Heart left ventricle (tissue), 16 donors: ENCODE measurements at places on chromosomes 6 and 20. TPM values are rescaled to one million over a fixed set of nuclear protein-coding genes. Genes with fewer than 3 reads are reported as not detected.

C6orf15 gene
- not detected for polyA plus RNA-seq

- no peaks in the 10 kb centered on the region for H3K36me3 ChIP-seq
- H3K4me1 ChIP-seq: peaks cover 44% of the 10 kb centered on the region
- no peaks in the 10 kb centered on the region for H3K27me3 ChIP-seq
- no peak overlapping the region for H3K27ac ChIP-seq
Measured at GRCh38 chr20:63843778-63844177, 12.7 kb upstream of the ZBTB46 start.

KCNG1 gene
- polyA plus RNA-seq: 0.11 TPM

DNA sequence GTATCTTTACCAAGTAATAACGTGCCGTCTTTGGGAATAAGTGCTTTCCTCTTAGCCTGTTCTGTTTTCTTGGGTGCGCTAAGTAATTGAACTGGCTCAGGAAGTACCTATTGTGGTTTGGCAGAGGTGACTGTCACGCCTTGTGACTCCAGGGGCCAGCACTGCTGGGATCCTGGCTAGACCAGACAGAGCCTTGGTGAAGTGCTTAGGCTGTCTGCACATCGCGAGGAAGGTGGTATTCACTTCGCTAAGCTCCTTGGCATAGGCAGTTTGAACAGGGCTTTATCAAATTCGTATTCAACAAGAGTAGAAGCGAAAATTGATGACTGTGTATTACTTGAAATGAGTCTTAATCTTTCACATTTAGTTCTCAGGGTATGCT is 17.6 kb downstream of the PRDM1 start:
- DNase-seq: no peak
- peaks cover 69% of the 10 kb centered on the region for H3K36me3 ChIP-seq
- H3K4me3 ChIP-seq: peak overlapping the region; percentile 35
- H3K27ac ChIP-seq: no peak overlapping the region

DNA sequence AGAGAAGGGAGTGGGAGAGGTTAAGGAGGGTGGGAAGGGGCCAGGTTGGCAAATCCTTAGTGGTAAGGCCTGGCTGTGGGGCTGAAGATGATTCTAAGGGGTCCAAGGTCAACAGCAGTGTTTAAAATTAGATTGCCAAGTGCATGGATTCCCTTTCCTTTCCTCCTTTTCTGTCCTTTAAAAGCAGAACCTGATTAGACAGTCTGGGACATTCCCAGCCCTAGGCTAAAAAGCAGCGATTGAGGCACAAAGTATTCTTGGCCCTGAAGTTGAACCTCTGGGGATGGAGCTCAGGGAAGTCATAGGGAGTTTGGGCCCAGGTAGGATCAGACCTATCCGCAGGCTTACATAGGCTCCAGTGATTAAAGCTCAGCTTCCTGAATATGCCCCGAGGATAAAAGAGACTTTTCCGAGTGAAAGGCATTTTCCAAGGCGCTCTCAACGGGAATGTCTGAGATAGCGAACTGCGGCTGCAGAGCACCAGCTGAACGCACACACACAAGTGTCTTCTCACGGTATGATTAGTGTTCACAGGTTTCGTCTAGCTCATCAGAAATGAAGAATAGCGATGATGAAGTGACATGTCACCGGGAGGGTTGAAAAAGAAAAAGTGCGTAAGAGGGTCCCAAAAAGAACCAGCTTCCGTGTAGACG is 787 bp upstream of the CARMIL1 start:
- H3K36me3 ChIP-seq: no peaks in the 10 kb centered on the region
- no peaks in the 10 kb centered on the region for H3K27me3 ChIP-seq
- peak overlapping the region; percentile 62 for H3K27ac ChIP-seq
- peaks cover 25% of the 10 kb centered on the region for H3K4me1 ChIP-seq
- no peak for DNase-seq

- DNase-seq: no peak
- no peaks in the 10 kb centered on the region for H3K36me3 ChIP-seq
- H3K4me3 ChIP-seq: no peak overlapping the region
- peak overlapping the region; percentile 14 for H3K27ac ChIP-seq
- no peaks in the 10 kb centered on the region for H3K4me1 ChIP-seq
Measured at GRCh38 chr20:31747640-31748039, 8.6 kb downstream of the TPX2 start.

DNA sequence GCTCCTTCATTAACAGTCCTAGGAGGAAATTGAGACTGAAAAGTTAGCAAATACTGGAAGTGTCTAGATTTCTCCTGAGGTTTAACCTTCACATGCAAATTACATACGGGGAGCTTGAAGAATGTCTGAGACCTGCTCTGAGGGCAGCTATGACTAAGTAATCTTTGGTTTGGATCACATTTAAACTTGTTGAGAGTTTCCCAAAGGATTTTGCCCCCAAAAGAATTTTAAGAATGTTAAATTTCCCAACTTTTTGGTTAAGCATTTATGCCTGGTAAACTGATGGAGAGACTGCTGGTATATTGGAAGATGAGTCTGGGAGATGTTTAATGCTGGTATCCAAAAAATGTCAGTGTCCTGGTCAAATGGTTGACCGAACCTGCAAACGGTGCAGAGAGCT is 97.0 kb downstream of the RREB1 start:
- H3K36me3 ChIP-seq: no peaks in the 10 kb centered on the region
- H3K27me3 ChIP-seq: no peaks in the 10 kb centered on the region
- H3K4me3 ChIP-seq: no peak overlapping the region
- no peaks in the 10 kb centered on the region for H3K4me1 ChIP-seq
- no peak overlapping the region for H3K27ac ChIP-seq

GRCh38 chr6:117624869-117625481 is 22.7 kb upstream of the GOPC start:
- no peak for DNase-seq
- H3K27me3 ChIP-seq: no peaks in the 10 kb centered on the region
- no peak overlapping the region for H3K27ac ChIP-seq
- H3K4me3 ChIP-seq: no peak overlapping the region
- H3K4me1 ChIP-seq: no peaks in the 10 kb centered on the region

- peak overlapping the region; percentile 16 for H3K4me3 ChIP-seq
- H3K4me1 ChIP-seq: peaks cover 6% of the 10 kb centered on the region
- peak; percentile 46 for DNase-seq
- H3K27ac ChIP-seq: no peak overlapping the region
- peaks cover 21% of the 10 kb centered on the region for H3K36me3 ChIP-seq
Measured at GRCh38 chr6:157650261-157650640, 172.8 kb upstream of the SNX9 start.

DNA sequence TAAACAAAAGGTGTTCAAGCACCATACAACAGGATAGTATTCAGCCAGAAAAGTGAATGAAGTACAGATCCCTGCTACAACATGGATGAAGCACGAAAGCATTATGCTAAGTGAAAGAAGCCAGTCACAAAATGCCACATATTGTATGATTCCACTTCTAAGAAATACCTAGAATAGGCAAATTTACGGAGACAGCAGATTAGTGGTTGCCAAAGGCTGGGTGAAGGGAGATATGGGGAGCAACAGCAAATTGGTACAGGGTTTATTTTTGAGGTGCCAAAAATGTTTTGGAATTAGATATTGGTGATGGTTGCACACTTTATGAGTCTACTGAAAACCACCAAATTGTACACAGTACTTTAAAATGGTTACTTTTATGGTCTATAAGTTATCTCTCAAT is 23.2 kb downstream of the MAP3K5 start:
- DNase-seq: no peak
- no peak overlapping the region for H3K27ac ChIP-seq
- no peaks in the 10 kb centered on the region for H3K36me3 ChIP-seq
- H3K27me3 ChIP-seq: no peaks in the 10 kb centered on the region

GRCh38 chr6:28907394-28907793 is 16.4 kb downstream of the TRIM27 start:
- no peak overlapping the region for H3K27ac ChIP-seq
- H3K36me3 ChIP-seq: peaks cover 100% of the 10 kb centered on the region
- DNase-seq: no peak
- no peaks in the 10 kb centered on the region for H3K4me1 ChIP-seq
- H3K4me3 ChIP-seq: no peak overlapping the region

ZNF341 gene
- polyA plus RNA-seq: 1.9 TPM

- no peak overlapping the region for H3K4me3 ChIP-seq
- no peaks in the 10 kb centered on the region for H3K27me3 ChIP-seq
- H3K36me3 ChIP-seq: no peaks in the 10 kb centered on the region
- peaks cover 1% of the 10 kb centered on the region for H3K4me1 ChIP-seq
- no peak for DNase-seq
- H3K27ac ChIP-seq: no peak overlapping the region
Measured at GRCh38 chr20:17687800-17688199, 5.8 kb upstream of the RRBP1 start.

- H3K4me1 ChIP-seq: no peaks in the 10 kb centered on the region
- H3K36me3 ChIP-seq: no peaks in the 10 kb centered on the region
- no peak for DNase-seq
- no peaks in the 10 kb centered on the region for H3K27me3 ChIP-seq
Measured at GRCh38 chr6:20790032-20790791, 256.0 kb downstream of the CDKAL1 start.

GRCh38 chr20:39155971-39156370 is 193.8 kb downstream of the DHX35 start:
- no peak overlapping the region for H3K4me3 ChIP-seq
- H3K4me1 ChIP-seq: no peaks in the 10 kb centered on the region
- H3K36me3 ChIP-seq: no peaks in the 10 kb centered on the region
- DNase-seq: no peak
- H3K27me3 ChIP-seq: no peaks in the 10 kb centered on the region

GRCh38 chr6:102907181-102907580 is 1513.7 kb downstream of the GRIK2 start:
- no peak overlapping the region for H3K27ac ChIP-seq
- H3K4me3 ChIP-seq: no peak overlapping the region
- DNase-seq: no peak
- no peaks in the 10 kb centered on the region for H3K36me3 ChIP-seq

LRFN2 gene
- polyA plus RNA-seq: not detected

F13A1 gene
- polyA plus RNA-seq: 9.9 TPM

- DNase-seq: no peak
- no peaks in the 10 kb centered on the region for H3K36me3 ChIP-seq
- H3K4me1 ChIP-seq: no peaks in the 10 kb centered on the region
- H3K27me3 ChIP-seq: no peaks in the 10 kb centered on the region
Measured at GRCh38 chr6:135299256-135299655, 118.1 kb downstream of the MYB start.

NRSN1 gene
- not detected for polyA plus RNA-seq

- no peak for DNase-seq
- no peaks in the 10 kb centered on the region for H3K27me3 ChIP-seq
- no peak overlapping the region for H3K27ac ChIP-seq
- no peaks in the 10 kb centered on the region for H3K36me3 ChIP-seq
Measured at GRCh38 chr6:3878048-3878666, 29.0 kb downstream of the FAM50B start.

- H3K27me3 ChIP-seq: no peaks in the 10 kb centered on the region
- H3K36me3 ChIP-seq: no peaks in the 10 kb centered on the region
- H3K4me1 ChIP-seq: no peaks in the 10 kb centered on the region
- DNase-seq: no peak
Measured at GRCh38 chr6:130229645-130230044, 6.9 kb upstream of the SAMD3 start.

DNA sequence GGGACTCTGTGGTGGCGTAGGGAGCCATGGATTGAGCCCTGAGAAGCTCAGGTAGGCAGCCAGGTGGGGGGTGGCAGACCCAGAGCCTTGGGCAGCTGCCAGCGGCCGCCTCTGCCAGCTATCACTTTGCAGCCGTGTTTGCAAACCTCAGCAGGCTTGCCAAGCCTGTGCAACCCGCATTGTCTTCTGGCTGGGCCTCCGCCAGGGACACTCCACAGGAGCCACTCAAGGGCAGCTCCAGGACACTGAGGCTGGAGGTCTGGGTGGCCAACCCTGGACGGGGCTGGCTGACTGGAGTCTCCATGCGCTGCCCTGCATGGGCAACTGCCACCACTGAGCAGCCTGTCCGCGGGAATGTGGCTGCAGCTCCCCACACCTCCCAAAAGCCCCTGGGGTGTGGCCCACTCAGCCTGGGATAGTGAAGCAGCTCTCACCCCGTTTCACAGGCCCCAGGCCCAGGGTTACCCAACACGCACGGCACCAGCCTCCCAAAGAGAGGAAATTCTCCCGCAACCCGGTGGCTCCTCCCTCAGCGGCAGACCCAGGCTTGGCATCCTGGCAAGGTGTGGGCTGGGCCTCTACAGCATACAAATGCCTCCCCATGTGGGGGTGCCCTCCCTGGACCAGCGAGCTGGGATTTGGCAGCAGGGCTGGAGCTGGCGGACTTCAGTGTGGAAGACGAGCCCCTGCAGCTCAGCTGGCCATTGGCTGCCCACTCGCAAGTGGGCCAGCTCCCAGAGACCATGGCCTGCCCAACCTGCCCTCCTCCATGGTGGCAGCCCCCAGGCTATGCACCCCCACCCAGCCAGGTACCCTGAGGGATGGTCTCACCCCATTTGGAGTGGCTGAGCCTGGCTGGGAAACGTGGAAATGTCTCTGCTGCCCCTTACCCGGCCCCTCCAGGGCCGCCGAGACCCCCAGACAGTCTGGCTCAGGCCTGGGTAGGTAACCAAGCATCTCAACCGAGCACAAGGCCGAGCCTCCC is 2.9 kb downstream of the CHRNA4 start:
- no peak overlapping the region for H3K4me3 ChIP-seq
- peak; percentile 79 for DNase-seq
- H3K4me1 ChIP-seq: peaks cover 9% of the 10 kb centered on the region
- no peaks in the 10 kb centered on the region for H3K36me3 ChIP-seq
- H3K27me3 ChIP-seq: peaks cover 20% of the 10 kb centered on the region

DNA sequence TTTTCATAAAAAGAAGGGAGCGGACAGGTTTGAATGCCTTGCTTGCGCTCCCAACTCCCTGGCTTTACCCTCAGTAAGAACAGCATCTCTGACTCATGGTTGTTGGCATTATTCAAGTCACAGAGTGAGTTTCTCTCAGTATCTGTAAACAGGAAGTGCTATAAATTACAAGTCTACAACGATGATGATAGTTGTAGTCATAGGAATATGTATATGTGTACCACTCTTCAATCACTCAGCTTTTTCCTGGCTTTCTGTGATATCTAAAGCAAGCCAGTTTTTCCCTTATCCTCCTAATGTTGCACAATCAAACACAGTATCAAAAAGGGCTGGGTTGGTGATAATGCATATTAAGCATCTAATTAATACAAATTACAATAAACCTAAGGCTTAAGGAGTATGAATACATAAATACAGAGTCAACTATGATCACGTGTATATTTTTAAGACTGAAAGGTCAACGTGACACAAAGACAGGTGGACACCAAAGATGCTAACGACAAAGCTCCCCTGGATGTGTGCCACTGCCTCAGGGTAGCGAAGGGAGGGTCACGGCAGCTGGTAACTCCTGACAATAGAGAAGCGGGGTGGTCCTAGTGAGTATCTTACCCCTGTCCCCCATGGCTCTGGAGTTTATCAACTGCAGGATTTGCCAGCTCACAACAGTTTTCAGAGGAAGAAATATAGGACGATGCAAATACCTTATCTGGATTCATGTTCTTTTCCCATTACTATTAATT is 202.8 kb downstream of the BTBD9 start:
- H3K27ac ChIP-seq: no peak overlapping the region
- no peaks in the 10 kb centered on the region for H3K4me1 ChIP-seq
- H3K36me3 ChIP-seq: no peaks in the 10 kb centered on the region

- H3K4me3 ChIP-seq: no peak overlapping the region
- peak; percentile 17 for DNase-seq
- no peaks in the 10 kb centered on the region for H3K27me3 ChIP-seq
Measured at GRCh38 chr6:22598339-22598738, 29.0 kb downstream of the HDGFL1 start.

- no peaks in the 10 kb centered on the region for H3K4me1 ChIP-seq
- DNase-seq: no peak
- no peaks in the 10 kb centered on the region for H3K36me3 ChIP-seq
- H3K27me3 ChIP-seq: no peaks in the 10 kb centered on the region
Measured at GRCh38 chr6:62296541-62296940, 10.5 kb upstream of the KHDRBS2 start.

GPR63 gene
- polyA plus RNA-seq: 0.14 TPM

CD109 gene
- 9.3 TPM for polyA plus RNA-seq

- H3K27ac ChIP-seq: no peak overlapping the region
- no peaks in the 10 kb centered on the region for H3K4me1 ChIP-seq
- no peak for DNase-seq
Measured at GRCh38 chr6:169780571-169781091, 29.2 kb downstream of the ERMARD start.
